Caco-2 (cell line): ENCODE measurements at places on chromosomes 5 and 9. TPM values are rescaled to one million over a fixed set of nuclear protein-coding genes. Genes with fewer than 3 reads are reported as not detected.

The ACTBL2 gene
- not detected in 2 replicates for total RNA-seq

The INSL4 gene
- total RNA-seq, result not detected in 2 replicates

The ADAMTS2 gene
- 0.05 and 0.23 TPM in 2 replicates for total RNA-seq

The ZNF79 gene
- 9.2 and 9.3 TPM in 2 replicates for total RNA-seq

The ASPN gene
- not detected in 2 replicates for total RNA-seq

GRCh38 chr5:5144441-5144840, 4.3 kb downstream of the ADAMTS16 start:
- DNase-seq, result no peak

DNA sequence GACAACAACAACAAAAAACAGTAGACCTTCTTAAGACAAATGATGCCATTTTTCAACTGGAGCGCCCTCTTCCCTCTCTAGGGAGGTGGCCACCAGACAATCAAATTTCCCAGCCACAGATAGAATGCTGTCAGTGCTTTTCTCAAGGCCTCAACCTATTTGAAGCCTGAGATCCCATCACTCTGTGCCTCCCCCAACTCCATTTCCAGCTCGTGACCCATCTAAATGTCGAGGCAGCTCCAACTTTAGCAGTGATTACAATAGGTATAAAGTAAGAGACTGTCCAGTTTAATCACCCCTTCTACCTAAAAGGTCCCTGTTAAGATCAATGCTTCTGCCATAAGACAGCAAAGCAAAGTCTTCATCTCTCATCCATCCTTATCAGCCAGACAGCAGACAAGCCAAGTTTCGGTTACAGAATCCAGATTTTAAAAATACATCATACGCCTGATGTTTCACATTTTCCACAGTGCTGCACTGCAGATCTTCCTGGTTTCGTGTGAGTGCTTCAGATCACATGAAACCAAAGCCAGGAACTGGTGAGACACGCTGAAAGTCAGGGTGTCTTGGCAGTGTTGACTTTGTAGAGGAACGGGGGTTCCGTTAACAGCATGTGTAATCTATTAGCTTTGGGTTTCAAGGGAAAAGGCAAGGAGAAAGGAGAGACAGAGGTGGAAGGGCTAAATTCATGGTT, 447.8 kb downstream of the ENC1 start:
- DNase-seq, result no peak

- DNase-seq, result no peak
Measured at GRCh38 chr9:88005240-88005639, 30.9 kb upstream of the CDK20 start.

GRCh38 chr5:180117000-180117725, 45.6 kb upstream of the RNF130 start:
- DNase-seq, result peak; percentile 52

GRCh38 chr5:131064669-131065371, 100.2 kb downstream of the HINT1 start:
- DNase-seq, result no peak

DNA sequence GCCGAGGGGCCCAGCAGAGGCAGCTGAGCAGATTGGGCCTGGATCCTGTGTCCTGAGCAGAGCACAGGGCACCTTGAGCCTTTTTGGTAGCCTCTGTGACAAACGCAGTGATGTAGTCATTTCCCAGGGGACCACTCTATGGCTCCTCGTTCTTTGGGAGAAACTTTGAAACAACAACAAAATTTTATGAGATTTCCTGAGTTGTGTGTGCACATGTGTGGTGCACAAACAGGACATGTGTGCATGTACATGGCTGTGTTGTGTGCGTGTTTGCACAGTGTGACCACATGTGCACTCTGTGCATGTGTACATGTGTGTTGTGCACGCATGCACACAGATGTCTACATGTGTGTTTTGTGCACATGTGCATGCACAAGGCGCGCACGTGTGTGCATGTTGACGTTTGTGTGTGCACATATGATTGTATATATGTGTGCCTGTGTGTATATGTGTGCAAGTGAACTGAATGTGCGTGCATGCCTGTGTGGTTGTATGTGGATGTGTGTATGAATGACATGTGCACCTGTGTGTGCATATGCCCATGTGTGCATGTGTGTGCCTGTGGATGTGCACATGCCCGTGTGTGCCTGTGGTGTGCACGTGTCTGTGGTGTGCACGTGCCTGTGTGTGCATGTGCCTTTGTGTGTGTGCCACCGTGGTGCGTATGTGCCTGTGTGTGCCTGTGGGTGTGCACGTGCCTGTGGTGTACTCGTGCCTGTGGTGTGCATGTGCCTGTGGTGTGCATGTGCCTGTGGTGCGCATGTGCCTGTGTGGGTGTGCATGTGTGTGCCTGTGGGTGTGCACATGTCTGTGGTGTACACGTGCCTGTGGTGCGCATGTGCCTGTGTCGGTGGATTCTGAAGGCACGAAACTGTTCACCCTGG, 221.6 kb downstream of the CACNA1B start:
- DNase-seq, result no peak

DNA sequence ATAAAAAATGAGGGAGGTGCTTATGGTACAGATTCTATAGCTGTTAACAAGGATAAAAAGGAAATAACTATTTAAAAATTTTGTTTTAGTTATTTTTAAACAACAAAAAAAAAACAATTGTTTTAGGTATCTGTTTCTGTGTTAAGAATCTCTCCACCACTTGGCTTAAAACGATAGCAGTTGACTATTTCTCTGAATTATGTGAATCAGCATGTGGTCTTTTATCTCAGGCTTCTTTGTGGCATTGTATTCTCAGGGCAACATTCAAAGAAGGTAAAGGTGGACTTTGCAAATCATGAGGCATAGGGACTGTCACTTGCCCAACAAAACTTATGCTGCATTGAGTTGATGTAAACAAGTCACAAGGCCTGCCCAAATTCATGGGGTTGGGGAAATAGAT, 55.2 kb downstream of the ERBIN start:
- no peak for DNase-seq

GRCh38 chr5:67552773-67553172, 356.2 kb upstream of the CD180 start:
- peak; percentile 50 for DNase-seq

DNA sequence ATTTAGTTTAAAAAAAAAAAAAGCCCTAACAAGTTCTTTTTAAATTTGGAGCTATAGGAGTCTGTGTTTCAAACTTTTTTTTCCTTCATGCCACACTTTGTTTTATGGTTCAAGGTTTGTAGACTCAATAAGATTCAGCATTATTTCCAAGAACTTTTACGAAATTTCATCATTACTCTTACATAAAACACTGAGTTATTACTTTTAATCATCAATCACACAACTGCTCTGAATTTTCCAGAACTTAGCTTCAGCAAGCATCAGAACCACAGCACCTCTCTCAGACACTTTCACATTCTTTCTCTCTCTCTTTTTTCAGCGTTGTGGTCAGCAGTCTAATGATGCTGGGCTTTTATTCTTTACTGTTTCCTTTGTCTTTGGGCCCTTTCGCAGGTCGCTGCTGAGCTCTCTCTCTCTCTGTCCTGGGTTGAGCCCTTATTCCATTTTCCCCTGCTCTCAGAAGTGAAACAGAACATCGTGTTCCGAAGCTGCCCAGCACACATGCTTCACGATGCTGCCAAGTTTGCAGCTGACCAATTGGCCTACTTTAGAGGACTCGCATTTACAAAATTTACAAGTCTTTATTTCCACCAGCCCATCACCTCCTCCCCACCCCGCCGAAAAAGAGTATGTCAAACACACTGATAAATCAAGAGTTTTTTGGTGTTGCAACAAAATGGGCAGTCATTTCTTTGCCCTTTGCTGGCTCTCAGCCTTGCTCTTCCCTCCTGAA, 44.6 kb upstream of the PIK3R1 start:
- no peak for DNase-seq

DNA sequence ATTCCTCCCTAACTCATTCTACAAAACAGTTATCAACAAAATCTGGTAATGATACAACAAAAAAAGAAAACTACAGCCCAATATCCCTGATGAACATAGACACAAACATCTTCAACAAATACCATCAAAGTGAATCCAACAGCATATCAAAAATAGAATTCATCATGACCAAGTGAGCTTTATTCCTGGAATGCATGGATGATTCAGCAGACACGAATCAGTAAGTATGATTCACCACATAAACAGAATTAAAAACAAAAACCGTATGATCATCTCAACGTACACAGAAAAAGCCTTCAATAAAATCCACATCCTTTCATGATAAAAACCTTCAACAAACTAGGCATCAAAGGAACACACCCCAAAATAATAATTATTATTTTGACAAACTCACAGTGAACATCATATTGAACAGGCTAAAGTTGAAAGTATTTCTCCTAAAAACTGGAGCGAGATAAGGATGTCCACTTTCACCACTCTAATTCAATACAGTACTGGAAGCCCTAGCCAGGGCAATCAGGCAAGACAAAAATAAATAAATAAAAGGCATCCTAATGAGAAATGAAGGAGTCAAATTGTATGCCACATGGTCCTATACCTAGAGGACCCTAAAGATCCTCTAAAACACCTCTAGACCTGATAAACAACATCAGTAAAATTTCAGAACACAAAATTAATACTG, 305.1 kb upstream of the RGMB start:
- DNase-seq, result no peak

- no peak for DNase-seq
Measured at GRCh38 chr9:99818500-99818899, 3.2 kb upstream of the NR4A3 start.

DNA sequence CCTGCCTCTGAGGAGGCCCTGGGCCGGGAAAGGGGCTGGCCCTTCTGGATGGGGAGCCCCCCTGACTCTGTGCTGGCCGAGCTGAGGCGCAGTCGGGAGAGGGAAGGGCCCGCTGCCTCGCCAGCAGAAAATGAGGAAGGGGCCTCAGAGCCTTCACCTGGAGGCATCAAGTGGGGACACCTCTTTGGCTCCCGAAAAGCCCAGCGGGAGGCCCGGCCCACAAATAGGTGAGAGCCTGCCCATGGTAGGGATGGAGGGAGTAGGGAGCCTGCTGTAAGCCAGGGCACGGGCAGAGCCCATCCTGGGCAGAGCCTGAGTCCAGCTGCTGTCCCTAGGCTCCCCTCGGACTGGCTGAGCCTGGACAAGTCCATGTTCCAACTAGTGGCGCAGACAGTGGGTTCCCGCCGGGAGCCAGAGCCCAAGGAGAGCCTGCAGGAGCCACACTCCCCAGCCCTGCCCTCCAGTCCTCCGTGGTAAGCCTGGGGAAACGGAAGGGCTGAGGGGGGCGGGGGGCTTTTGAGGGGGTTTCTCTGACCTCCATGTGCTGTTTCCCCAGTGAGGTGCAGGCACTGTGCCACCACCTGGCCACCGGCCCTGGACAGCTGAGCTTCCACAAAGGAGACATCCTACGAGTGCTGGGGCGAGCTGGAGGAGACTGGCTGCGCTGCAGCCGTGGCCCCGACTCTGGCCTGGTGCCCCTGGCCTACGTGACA, 44.3 kb upstream of the TESK1 start:
- no peak for DNase-seq
